ENCODE measurements at places on chromosomes 4 and X. TPM values are rescaled to one million over a fixed set of nuclear protein-coding genes. Genes with fewer than 3 reads are reported as not detected.

- DNase-seq, result peak; percentile 10
Measured at GRCh38 chrX:1468250-1468772, 15.6 kb upstream of the ASMTL start.

DNA sequence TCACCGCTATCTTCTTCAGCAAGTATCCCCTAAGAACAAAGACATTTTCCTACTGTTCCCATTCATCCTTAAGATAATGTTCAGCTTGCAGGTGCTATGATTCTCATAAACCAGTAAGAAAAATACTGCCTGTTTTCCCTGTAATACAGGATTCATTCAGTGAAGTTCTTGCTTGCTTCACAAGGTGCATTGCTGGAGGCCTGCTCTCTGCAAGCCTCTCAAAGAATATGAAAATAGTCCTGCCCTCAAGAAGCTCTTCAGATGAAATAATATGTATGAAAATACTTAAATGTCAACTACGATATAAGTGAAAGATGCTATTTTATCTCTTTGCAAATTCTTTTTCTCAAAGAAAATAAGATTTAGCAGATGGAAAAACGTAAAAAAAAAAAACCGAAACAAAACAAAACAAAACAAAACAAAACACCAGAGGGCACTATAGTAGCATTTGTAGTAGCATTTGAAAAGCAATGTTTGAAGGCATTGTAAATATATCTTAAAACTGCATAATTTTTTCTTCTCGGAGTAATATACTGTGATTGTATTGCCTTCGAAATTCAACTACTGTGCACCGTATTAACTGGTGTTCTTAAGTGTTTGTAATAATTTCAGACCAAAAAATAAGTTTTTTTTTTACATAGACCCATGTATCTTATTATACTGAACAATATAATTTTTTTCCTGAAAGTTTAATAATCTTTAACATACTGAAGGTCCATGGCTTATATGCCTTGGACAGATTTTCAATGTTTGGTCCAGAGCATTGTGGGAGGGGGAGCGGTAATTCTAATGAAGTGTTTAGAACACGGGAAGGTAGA, 26.0 kb downstream of the ADH4 start:
- DNase-seq, result no peak

- DNase-seq, result no peak
Measured at GRCh38 chrX:26783512-26784225, 567.7 kb downstream of the MAGEB5 start.

GRCh38 chr4:26420913-26421312, 69.4 kb downstream of the CCKAR start:
- no peak for DNase-seq

- DNase-seq, result no peak
Measured at GRCh38 chrX:40483502-40483901, 97.3 kb upstream of the ATP6AP2 start.

DNA sequence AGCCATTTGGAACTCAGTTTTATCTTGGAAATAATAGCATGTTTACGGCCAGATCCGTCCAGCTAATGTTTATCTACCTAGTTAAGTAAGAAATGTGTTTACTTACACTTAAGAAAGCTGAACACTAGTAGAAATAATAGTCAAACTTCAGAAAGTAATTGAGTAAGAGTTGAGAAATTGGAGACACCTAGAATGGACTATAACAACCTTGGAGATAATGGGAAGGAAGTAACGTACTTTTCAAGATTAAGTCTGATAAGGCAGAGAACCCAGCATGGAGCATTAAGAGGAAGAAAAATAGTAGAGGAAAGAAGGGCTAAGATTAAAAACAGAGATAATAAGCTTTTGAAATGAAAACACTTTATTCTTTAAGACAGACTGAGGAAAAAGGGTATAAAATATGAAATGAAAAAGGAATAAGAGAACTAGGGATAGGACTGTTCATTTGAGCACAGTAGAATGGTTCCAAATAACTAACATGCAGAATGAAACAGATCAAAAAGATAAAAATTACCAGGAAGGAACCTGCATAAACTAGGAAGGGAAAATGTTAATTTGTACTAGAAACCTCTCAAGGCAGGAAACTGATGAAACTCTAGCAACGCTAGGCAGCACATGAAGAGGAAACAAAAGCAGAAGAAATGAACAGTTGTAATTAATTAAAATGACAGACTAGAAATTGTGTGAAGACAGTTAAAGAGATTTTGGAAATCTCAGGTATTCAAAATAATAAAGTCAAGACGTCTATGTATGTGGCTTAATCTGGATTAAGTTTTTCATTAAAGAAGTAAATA, 71.7 kb downstream of the FBXW7 start:
- no peak for DNase-seq

GRCh38 chr4:145482209-145483037, 770 bp downstream of the SMAD1 start:
- DNase-seq, result peak; percentile 48

DNA sequence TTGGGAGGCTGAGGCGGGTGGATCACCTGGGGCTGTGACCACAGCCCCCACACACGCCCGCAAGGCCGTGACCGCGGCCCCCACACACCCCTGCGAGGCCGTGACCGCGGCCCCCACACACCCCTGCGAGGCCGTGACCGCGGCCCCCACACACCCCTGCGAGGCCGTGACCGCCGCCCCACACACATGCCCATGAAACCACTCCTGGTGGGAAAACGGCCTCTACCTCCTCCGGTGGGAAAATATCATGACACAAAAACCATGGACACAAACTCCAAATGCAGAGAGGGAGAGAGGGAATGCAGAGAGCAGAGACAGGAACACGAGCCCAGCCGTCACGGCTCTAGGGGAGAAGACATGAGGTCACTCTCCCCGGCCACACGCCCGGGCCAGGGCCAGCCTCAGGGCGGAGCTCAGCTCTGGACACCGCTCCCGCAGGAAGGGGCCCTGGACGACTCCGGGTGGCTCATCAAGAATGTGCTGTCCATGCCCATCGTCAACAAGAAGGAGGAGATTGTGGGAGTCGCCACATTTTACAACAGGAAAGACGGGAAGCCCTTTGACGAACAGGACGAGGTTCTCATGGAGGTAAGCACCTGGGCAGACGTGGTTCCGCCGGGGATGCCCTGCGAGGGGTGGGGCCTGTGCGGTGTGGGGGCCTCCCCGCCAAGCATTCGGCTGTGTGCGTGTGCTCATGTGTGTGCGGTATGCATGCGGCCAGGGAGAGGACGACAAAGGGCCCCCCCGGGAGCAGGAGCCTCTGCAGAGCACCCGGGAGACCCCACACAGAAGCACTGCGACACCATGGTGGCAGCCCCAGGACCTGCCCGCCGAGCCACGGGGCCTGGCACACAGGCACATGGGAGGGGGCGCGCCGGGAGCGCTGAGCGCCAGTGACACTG, 17.4 kb downstream of the ATP5ME start:
- no peak for DNase-seq

DNA sequence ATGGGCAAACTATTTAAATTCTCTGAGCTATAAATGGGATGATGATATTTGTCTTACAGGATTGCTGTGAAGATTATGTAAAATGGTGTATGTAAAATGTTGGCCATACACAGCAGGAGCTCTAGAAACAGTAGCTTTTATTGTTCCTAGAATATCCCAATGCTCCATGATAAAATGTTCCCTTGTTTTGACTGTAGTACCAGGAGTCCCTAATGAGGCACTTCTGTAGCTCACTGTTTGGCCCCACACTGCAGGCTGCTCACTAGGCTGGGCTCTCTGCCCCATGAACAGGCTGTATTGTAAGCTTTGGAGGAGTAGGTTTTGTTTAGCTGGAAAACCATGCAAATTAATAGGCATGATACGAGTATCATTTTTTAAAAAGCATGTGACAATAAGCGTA, 3.3 kb upstream of the FGA start:
- no peak for DNase-seq

DNA sequence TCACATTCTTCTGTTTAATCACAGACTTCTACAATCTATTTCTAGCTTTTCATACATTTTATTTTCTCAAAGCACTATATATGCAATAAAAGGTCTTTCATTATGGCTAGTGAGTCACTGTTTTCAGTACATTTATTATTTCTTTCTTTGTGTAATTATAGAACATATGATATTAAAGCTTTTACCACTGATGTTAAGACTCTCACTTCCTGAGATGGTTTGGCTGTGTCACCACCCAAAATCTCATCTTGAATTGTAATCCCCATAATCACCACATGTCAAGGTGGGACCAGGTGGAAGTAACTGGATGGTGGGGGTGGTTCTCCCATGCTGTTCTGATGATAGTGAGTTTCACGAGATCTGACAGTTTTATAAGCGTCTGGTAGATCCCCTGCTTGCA, 41.9 kb downstream of the UBA6 start:
- DNase-seq, result no peak

GRCh38 chr4:176864238-176864637, 71.5 kb upstream of the VEGFC start:
- DNase-seq, result no peak

DNA sequence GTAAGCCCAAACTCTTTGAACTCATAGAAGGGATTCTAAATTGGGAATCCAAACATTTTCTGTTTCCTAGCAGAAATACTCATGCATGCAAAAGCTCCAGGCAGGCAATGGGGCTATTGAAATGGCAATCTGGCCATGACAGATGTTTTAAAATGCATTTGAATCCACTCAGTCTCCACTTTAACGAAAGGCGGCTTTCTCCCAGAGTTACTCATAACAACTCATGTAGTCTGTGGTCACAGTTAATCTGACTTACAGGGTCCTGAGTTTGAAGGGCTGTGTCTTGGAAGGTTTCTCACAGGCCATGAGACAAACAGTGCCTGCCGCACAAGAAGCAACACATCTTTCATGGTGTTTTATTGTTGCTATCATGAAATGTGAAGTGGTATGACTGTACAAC, 185.7 kb downstream of the AMELX start:
- DNase-seq, result no peak

GRCh38 chrX:96480081-96480480, 204.6 kb upstream of the DIAPH2 start:
- no peak for DNase-seq

DNA sequence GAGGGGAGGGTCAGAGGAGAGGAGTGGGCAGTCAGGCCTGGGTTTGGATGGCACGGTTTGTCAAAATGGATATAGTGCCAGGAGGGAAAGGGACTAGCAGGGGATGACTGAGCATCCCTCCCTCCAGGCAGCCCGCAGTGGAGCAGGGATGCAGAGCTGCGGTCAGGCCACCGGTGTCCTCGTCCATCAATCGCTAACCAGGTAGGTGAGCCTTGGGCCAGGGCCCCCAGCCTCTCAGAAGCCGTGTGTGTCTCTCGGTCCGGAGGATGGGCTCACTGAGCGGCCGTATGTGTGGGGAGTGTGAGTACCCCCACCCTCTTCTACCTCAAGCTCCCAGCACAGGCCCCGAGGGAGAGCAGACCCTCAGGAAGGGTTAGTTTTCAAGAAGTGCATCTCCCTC, 538 bp upstream of the CYTL1 start:
- no peak for DNase-seq

DNA sequence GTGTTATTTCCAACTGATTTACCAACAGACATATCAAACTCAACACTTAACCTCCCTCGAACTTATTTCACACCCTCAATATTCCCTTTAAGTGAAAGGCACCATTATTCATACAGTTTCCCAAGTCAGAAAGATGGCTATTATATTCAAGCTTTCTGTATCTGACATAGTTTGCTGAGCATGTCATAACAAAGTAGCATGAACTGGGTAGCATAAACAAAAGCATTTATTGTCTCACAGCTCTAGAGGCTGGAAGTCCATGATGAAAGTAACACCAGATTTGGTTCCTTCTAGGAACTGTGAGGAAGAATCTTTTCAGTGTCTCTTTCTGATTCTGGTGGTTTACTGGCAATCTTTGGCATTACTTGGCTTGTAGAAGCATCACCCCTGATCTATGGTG, 1388.6 kb downstream of the TECRL start:
- no peak for DNase-seq

GRCh38 chr4:153346563-153346962, 2.1 kb downstream of the MND1 start:
- no peak for DNase-seq

DNA sequence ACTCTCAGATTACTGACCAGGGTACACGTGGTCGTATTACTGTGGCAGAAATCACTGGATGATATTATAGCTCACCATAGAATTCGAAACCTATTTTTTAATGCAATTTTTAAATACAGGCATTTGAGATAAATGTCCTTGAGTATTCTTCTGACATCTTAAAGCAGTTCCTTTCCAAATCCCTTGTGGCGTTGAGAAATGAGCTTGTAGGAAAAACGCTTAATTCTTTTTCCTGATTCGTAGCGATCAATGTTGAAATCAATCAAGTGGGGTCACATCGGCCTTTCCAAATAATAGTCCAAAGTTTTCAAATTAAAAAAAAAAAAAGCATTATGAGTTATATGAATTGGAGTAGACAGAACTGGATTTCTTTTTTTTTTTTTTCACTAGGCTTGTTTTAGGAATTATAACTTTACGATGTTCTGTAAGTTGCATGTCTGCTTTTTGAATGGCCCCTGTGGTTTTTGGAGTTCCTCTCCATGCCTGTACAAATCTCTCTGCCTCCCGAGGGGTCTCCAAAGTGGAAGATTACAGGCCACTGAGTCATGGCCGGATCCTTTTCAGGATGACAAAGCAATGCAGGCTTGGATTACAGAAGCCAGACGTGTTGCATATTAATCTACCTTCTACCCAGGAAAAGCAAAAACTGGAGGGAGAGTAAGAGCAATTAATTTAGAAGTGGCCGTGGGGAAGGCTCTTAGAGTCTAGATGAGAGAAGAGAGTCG, 226.1 kb downstream of the SHOX start:
- no peak for DNase-seq

- DNase-seq, result no peak
Measured at GRCh38 chr4:139267301-139267700, 12.7 kb downstream of the MGARP start.

DNA sequence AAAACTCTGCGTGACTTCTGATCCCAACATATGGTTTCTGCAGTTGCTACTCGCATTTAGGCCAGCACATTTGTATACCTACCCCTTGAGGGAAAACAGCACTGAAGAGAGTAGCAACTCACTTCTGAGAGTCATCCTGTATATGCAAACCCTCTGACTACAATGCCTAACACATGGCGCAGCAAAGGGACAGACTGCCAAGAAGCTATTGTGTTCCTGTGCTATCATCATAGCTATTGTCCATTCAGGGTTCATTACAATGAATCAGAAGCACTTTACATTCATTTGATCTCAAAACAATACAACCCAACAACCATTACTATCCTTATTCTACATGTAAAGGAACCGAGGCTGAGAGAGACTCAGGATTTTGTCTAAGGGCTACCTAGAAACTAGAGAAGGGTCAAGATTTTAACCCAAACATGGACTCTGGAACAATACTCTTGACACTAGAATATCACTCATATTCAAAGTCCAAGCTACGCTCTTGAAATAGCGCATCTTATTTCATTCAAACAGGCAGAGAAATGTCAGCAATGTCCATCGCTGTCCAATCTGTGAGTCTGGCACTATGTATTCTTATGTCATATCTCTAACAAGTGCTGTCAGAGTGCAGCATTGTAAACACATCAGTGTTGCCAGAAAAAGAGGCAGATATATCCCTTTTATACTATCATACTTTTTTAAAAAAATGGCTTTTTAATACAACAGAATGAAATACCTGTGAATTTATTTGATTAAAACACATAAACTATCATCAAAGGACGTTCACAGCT, 173.6 kb downstream of the CORIN start:
- DNase-seq, result no peak

The NDP gene
- 0.23 TPM for total RNA-seq

The XIAP gene
- total RNA-seq, result 57.7 TPM
